ENCODE measurements at places on chromosomes 1 and 21.

- DNase-seq: peak; percentile 23
Observed at GRCh38 chr1:62941780-62942179, 157.8 kb downstream of the ATG4C start.

- DNase-seq: peak; percentile 42
Observed at GRCh38 chr1:37764414-37764825, 500 bp downstream of the EPHA10 start.

DNA sequence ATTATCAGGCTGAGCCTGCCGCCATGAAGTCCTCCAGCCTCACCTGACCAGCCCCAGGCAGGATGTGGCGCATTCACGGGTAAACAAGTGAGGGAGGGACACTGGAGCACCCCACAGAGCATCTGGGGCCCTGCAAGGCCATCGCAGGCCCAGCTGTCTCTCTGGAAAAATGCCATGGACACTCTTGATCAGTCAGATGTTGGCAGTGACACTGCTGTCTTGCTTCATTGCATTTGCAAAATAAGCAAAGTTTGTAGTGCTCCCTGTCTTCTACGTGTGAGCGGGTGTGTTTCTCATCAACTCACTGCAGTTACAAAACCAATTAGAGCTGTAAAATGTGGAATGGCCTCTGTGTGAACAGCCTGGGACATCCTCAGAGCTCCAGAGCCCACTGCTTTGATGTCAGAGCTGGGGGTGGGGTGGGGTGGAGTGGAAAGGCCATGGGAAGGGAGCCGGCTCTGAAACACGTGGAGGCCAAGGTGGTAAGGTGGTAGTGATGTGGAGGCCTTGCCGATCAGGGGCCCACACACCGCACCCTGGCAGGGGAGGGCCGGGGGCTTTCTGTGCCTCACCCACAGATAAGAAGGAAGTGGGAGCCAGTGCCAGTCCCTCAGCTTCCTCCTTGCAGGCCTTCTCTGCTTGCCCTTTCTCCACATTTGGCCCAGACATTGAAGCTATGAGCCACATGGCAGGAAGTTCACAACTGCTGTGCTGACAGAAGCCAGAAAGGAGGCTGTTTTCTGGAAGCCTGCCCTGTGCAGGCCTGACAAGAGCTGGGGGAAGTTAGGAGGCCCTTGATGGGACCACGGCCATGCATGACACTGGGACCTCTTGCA, 254.9 kb downstream of the RHOU start:
- DNase-seq: peak; percentile 83

DNA sequence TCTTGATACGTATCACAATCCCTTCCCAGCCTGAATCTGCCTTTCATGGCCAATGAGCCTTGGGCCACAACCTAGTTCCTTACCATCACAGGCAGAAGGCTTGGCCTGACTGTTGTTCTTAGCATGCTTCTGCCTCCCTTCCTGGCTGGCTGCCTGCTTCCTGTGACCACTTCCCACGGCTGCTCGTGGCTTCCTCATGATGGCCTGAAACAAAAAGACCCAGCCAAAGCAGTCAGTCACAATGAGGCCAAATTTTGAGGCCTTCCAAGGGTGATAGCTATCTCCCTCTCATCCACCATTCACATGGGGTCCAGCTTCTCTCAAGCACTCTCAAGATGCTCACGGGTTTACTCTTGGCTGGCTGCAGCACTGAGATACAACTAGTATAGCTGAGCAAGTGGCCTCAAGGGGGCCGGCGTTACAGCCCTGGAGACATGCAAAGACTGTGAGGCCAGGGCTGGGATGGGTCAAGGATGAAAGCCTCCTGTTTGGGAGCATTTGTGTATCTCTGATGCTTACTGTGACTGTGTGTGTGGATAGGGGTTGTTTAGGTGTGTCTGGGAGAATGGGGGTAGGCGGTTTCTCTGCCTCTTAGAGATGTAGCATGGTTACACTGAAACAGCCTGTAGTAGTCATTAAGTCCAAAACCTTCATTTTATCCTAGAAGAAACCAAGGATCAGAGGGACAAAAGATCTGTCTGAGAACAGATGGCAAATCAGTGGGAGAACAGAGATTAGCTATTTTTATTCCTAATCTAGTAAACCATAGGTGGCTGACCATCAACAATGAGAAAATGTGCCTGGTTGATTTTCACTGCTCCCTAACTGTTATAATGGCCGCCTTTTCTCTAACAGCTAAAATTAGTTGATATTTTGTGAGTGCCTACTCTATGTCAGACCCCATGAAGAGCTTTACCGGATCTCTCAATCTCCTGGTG, 5.4 kb upstream of the TOE1 start:
- peak; percentile 46 for DNase-seq

DNA sequence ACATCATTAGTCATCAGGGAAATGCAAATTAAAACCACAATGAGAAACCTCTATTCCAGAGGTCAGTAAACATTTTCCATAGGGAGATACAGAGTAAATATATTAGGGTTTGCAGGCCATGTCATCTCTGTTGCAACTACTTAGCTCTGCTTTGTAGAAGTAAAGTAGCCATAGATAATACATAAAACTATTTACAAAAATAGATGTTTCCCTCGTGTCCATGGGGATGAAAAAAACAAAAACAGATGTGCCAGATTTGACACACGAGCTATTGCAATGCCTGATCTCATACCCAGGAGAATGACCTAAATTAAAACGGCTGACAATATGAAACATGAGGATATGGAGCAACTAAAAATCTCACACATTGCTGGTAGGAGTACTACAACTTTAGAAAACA, 17.3 kb downstream of the LTN1 start:
- DNase-seq: no peak

- no peak for DNase-seq
Observed at GRCh38 chr1:18021242-18021641, 86.4 kb upstream of the IGSF21 start.

GRCh38 chr1:219058891-219059820, 114.5 kb upstream of the LYPLAL1 start:
- no peak for DNase-seq

DNA sequence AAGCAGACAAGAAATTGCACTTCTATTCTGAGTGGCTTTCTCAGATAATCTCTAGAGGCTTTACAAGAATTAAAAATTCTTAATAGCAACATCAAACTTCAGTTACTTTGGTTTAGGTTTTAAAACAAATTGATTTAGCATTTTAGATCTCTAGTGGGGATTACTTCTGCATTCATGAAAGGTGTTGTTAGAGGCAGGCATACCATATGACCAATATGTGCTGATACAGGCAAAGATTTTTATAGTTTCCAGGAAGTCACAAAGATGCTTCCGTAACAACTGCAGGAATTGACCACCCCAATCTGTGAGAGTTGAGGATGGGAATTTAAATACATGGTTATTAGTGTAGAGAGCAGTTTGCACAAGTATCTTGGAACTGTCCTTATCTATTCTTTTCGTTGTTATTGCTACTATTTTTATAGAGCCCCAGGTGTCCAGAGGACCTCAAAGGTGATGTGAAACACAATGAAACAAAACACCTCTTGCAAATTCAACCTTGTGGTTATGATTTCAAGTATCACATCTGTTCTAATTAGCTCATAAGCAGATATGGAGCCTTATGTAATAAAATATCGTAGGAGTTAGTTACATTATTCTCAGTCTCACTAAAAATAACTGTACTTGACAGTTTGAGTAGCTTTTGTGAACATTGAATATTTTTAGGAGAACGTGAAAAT, 512.7 kb upstream of the ADGRL4 start:
- no peak for DNase-seq

GRCh38 chr21:32334980-32335531, 36.4 kb downstream of the MRAP start:
- DNase-seq: no peak

GRCh38 chr1:227428803-227429202, 110.5 kb upstream of the CDC42BPA start:
- DNase-seq: no peak

GRCh38 chr1:113780374-113781146, 21.3 kb upstream of the PHTF1 start:
- no peak for DNase-seq
